ENCODE measurements at places on chromosomes 6 and 20.

DNA sequence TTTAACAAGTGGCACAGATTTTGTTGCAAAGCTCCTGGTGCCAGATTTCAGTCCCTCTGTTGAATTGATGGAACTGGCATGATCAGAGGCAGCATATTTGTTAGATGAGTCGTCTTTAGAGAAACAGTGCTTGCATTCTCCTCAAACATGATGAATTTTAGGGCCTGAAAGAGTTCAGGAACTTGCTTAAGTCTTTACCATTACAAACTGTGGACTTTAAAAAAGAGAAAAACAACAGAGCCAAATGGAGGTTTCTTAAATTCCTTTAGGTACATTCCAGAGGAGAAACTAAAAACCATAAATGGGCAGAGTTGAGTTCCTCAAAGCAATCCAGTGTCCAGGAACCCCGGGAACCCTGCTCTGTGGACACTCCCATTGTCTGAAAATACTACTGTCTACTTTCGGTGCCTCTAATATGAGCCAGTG is 2.5 kb downstream of the GTF2H5 start:
- DNase-seq: no peak

DNA sequence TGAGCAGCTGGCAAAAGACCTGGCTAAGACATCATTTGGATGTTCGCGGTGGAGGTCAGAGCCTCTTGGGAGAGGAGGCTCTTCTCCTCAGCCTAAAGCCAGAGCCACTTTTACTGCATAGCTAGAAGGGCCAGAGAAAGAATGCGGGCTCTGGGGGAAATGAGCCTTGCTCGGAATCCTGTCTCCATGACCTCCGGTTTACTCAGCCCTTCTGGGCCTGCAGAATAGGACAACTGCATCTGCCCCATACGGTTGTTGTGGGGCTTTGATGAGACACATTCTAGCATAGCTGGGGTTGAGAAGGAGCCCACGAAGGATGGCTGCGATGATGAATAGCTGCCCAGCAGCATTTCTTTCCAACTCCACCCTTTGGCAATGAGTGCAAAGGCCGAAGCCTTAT is 115.0 kb upstream of the SLC22A23 start:
- no peak for DNase-seq

- DNase-seq: no peak
Observed at GRCh38 chr6:149846321-149846720, 17.8 kb downstream of the LRP11 start.

DNA sequence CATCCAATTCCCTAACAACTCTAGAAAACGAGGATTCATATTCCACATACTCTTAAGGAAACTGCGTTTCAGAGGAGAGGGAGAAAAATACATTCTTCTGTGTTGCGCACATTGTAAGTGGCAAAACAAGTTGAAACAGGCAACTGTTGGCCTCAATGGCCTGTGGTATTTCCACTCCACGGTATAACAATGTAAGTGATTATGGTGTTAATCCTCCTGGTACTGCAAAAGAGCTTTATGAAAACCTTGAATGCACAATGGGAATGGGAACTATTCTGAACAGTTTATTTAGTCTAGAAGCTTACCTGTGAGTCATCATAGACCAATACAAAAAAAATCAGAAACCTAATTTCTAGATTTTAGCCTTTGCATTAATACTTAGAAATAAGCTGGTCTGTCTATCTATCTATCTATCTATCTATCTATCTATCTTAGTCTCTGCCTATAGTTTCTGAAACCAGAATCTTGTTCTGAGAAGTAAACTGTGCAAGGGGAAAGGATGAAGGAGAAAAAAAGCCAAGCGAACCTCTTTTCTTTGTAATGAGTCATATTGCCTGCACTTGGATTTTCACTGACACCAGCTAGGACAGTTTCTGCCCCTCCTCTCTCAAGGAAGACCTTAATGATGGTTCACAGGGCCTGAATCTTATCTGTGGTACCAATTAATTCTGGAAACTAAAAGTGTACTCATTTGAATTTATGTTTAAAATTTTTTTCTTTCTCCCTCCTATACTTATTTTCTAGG is 101.5 kb downstream of the RNF144B start:
- no peak for DNase-seq

DNA sequence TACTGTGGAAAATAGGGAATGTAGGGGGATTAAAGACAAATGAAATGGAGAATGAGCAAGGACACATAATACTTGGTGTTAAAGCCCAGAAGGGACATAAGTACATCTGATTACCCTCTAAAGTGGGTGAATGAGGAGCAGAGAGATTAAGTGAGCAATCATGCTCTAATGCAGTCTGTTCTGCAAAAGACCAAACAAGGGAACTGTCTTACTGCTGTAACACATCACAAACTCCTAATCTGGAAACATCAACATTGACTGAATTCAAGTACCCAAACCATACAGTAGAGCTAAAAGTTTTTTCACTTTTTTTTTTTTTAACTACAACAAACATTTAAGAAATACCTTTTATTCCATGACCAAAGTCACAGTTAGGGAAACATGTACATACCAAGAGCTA is 19.3 kb upstream of the SLC17A4 start:
- DNase-seq: no peak

Data from stimulated activated CD8-positive, alpha-beta memory T cell treated with anti-CD3 and anti-CD28 coated beads, Interleukin-15, amount 100 ng/mL, for 24 hours (primary cell).